Endodermal cell (in vitro differentiated cells): ENCODE measurements at places on chromosomes 2 and 18. TPM values are rescaled to one million over a fixed set of nuclear protein-coding genes. Genes with fewer than 3 reads are reported as not detected.

- no peak for DNase-seq
- H3K4me3 ChIP-seq = no peak overlapping the region
- no peaks in the 10 kb centered on the region for H3K27me3 ChIP-seq
- H3K27ac ChIP-seq = peak overlapping the region; percentile 22
Measured at GRCh38 chr2:228845162-228845925, 425.7 kb downstream of the PID1 start.

ANKRD39 gene
- total RNA-seq = 15.7 to 16.8 TPM (median 16.7 TPM) in 3 replicates

- no peaks in the 10 kb centered on the region for H3K27me3 ChIP-seq
- H3K4me3 ChIP-seq = peak overlapping the region; percentile 84
- no peak overlapping the region for H3K27ac ChIP-seq
- peaks cover 11% of the 10 kb centered on the region for H3K36me3 ChIP-seq
- peaks cover 8% of the 10 kb centered on the region for H3K4me1 ChIP-seq
Measured at GRCh38 chr2:132420816-132421805, 4.5 kb downstream of the GPR39 start.

DNA sequence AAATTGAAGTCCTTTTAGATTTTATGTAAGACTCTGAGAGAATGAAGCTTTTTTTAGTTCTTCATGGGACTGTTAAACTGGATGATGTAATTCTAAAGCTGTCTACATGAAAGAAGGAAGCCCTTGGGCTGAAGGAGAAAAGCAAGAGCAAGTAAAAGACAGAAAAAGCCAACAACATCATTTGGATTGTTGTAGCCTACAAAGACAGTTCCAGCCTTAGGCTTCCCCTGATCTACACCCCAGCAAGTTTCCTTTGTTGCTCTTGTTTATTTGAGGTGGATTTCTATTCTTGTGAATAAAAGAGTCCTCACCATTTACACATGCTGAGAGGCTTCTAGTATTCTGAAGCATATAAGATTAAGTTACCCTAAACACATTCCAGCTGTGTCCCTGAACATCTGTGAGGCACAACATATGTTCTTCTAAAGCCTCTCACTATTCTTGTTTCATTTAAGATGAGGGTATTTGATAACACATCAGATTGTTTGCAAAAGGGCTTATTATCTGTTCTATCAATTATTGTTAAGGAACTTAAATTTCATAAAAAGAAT is 377.8 kb downstream of the LNPK start:
- no peak overlapping the region for H3K4me3 ChIP-seq
- no peaks in the 10 kb centered on the region for H3K36me3 ChIP-seq
- H3K27me3 ChIP-seq = no peaks in the 10 kb centered on the region
- no peaks in the 10 kb centered on the region for H3K4me1 ChIP-seq

DNA sequence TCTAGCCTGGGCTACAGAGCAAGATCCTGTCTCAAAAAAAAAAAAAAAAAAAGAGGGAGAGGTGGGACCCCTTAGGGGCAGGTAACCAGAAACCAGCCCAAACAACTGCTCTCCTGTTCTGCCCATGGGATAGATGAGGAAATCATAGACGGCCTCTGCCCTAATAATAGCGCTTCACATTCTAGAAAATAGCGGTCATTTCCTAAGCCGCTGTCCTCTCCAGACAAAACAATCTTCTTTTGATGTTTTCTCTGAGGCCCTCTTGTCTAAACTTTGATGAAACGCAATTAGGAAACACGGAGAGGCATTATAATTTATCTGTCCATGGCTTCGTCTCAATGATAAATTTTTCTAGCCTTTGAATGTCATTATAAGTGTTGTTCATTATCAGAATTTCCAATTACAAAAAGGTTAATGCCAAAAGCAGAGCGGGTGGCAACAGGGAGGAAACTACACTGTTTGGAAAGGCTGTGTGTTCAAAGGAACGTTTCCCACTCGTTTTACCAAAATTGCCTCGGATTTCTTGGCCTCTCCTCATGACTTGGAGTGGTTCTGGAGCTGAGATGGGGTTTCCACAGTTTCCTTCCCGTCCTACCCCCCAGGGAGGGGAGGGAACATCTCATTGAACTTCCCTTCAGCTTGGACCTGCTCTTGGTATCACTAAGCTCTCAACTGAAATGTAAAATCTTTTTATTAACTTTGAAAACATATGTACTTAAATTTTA is 151.6 kb upstream of the ZNF236 start:
- no peaks in the 10 kb centered on the region for H3K4me1 ChIP-seq
- no peaks in the 10 kb centered on the region for H3K36me3 ChIP-seq
- H3K4me3 ChIP-seq = no peak overlapping the region
- no peak overlapping the region for H3K27ac ChIP-seq
- no peaks in the 10 kb centered on the region for H3K27me3 ChIP-seq

DNA sequence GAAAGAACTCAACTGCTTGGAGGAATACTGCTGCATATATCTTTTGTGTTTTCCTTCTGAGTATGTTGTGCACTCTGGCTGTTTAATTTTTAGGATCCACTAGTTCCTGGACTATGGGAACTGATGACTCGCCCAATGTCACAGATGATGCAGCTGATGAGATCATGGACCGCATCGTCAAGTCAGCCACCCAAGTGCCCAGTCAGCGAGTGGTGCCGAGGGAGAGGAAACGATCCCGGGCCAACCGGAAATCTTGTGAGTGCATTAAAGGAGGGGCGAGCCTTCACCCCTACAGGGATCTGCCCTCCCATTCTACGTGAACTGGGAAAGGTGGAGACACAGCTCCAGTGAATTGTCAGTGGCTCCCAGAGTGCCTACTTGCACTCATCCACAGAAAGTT is 59.6 kb downstream of the TPGS2 start:
- no peak overlapping the region for H3K27ac ChIP-seq
- no peaks in the 10 kb centered on the region for H3K27me3 ChIP-seq

- H3K27me3 ChIP-seq = no peaks in the 10 kb centered on the region
- H3K36me3 ChIP-seq = peaks cover 8% of the 10 kb centered on the region
- no peak for DNase-seq
- H3K4me1 ChIP-seq = peaks cover 3% of the 10 kb centered on the region
- H3K4me3 ChIP-seq = no peak overlapping the region
Measured at GRCh38 chr18:4004183-4004829, 450.8 kb downstream of the DLGAP1 start.

CCDC74A gene
- total RNA-seq = 29.0 to 50.9 TPM (median 29.9 TPM) in 3 replicates
